Left ventricle myocardium inferior (tissue), 1 donor: ENCODE measurements at places on chromosomes 7 and 10. TPM values are rescaled to one million over a fixed set of nuclear protein-coding genes. Genes with fewer than 3 reads are reported as not detected.

DNA sequence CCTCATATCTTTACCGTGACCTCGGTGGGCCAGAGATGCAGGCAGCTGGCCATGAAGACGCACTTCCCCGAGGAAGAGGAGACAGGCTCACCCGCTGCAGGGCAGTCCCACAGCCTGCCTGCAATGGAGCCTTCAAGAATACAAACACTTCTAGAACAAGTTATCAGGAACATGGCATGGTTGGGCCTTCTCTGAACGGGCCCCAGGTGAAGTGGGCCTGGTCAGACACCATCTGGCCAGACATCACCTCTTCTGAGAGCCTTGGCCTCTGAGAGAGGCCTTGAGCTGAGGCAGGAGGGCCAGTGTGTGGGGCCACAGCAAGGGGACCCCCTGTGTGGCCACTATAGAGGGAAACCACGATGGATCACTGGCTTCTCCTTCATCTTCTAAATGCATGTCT, 112.4 kb upstream of the GDF10 start:
- no peak for DNase-seq

DNA sequence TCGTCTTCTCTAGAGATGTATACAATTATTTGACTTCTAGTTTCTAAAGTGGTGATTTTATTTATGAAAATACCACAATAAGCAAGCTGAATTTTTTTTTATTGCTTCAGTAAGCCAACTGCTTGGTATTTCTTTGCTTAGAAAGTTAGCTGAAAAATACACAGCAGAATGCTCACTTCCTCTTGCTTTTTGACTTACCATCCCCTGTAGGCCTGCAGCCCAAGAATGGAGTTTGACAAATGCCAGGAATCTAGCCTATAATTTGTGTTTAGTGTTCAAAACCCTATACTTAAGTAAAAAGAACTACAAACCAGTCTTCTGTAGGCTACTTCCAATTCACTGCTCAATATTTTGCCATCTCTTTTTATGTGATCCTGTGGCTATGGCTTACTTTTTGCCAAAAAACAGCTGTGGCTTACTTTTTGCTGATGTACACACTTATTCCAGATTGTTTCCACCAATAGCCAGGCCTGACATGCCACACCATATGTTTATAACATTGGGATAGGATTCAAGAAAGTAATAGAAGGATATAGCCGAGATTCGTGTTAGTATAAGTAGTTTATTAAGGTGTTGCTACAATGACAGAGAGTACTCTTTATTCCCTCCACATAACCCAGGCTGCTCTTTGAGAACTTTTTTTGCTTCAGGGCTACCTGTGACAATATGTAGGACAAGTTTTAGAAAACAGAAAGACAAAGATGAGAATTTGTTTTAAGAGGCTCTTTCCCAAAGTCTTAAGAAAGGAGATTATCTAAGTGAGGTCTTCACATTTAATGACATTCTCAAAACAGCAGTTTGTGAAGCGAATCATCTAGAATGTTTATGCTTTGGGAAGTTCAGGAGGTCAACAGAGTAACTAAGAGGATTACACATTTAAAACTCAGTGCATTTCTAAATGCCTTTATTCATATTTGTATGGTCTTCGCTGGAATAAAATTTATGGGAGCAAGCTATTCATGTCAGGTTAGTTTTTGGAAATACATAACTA, 263.9 kb upstream of the FZD1 start:
- DNase-seq = no peak

- DNase-seq = no peak
Observed at GRCh38 chr10:71727105-71727737, 7.6 kb upstream of the C10orf105 start.

GRCh38 chr7:50596484-50596883, 31.3 kb upstream of the DDC start:
- no peak for DNase-seq

DNA sequence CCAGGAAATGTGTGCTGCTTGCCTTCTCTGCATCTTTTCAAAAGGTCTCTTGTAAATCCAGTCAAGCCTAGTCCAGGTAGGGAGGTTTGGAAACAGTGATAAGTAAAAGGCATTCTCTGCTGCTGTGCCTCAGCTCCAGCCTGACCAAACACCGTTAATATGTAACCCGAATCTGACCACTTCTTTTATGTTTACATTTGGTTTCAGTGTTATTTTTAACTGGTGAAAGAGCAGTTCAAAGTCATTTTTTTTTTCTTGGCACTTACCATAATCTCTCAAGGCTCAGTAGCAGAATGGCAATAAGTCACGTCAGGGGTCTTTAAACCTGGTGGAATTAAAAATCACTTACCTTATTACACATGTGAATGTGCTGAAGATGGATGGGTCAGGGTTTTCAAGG, 216.8 kb downstream of the PTEN start:
- no peak for DNase-seq

GRCh38 chr10:103669243-103669929, 175.9 kb downstream of the NEURL1 start:
- DNase-seq = no peak

Gene SNCG
- 14.7 TPM for total RNA-seq

- no peak for DNase-seq
Observed at GRCh38 chr7:156554488-156554887, 86.1 kb upstream of the RNF32 start.

DNA sequence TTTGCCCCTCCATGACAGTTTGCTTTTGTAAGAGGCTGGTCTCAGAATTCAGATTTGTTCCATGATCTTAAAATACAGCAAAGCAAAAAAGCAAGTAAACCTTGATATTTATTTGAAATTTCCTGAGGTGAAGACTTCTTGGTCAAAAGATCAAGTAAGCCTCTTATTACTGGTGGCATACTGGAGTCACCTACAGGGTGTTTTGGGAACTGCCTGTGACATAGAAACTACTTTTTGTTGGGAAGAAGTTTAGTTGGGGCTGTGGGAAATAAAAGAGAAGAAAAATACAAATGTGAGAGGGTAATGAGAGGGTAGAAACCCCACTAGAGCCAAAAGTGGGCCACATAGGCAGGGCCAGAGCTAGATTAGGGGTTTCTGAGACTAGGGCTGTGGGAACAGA, 217.9 kb downstream of the OTUD1 start:
- no peak for DNase-seq

- no peak for DNase-seq
Observed at GRCh38 chr10:67925449-67926005, 41.1 kb downstream of the SIRT1 start.

- no peak for DNase-seq
Observed at GRCh38 chr7:75072981-75073283, 670 bp downstream of the RCC1L start.

GRCh38 chr7:93992421-93993110, 11.6 kb downstream of the BET1 start:
- no peak for DNase-seq

DNA sequence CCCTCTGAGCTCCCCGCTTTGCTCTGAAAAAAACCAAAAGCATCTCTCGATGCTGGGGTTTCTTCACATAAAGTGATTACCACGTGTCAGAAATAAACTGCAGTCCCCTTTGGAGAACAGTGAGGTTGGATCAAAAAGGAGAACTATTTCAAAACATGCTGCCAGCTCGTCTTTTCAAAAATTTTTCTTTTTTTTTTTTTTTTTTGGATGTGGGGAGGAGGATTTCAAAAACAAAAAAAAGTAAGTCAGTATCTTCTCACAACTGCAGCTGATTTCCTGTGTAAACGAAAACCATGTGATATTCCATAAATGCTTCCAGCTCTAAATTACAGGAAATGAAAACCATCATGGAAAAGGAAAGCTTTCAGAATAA, 155.0 kb upstream of the LYZL2 start:
- DNase-seq = no peak

DNA sequence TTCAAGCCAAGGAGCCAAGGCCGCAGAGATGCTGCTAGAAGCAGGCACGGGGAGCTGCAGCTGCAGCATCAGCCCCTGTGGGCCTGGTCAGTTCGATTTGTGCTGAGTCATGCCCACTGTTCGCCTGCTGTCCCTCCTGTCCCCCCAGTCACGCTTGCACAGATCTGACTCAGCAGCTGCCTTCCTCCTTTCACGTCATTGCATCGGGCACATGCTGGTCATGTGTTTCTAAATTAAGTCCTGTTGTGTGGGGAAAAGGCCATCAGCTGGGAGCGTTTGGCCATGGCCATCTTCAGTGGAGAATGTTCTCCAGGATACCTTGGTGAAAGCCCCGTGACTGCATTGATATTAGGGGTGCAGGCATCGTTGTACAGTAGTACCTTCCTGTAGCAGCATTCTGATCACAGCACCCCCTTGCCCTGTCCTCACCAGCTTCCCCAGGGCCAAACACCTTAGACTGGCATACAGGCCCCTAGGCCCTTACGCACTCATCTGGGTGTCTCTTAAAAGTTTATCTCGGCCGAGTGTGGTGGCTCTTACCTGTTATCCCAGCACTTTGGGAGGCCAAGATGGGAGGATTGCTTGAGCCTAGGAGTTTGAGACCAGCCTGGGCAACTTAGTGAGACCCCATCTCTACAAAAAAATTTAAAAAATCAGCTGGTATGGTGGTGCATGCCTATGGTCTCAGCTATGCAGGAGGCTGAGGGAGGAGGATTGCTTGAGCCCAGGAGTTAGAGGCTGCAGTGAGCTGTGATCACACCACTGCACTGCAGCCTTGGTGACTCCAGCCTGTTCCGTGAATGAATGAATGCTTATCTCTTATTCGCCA, 23.2 kb downstream of the POR start:
- peak; percentile 67 for DNase-seq

Gene UNC5B
- 15.6 TPM for total RNA-seq

Gene JAKMIP3
- 1.7 TPM for total RNA-seq

DNA sequence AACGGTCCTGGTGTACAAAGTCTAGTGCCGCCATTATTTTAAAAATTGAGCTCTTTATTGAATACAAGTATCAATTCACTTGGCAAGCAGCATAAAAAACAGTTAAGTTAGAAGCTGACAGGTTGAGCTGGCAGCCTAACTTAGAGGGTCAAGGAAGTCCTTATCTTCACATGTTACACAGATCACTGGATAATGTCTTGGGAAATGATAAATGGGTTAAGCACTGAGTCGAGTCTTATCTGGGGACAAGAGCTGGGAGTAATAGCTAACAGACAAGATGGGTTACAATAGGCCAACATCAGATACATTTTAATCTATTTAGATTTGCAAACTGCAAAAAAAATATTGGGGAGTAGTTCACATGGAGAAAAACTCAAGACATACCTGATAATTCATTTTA, 34.2 kb downstream of the SLC18A2 start:
- DNase-seq = no peak

DNA sequence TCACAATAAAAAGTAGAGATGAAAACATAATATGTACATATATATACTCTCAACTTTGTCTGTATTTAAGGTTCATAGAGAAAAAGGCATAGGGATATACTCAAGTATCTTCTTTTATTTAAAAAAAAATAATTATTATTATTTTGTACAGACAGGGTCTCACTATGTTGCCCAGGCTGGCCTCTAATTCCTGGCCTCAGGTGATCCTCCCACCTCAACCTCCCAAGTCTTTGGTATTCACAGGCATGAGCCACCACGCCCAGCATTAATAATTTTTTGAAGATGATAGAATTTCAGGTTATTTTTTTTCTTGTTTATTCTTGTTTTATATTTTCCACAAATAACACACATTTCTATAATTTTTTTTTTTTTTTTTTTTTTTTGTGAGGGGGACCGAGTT, 113.8 kb downstream of the PLXNA4 start:
- no peak for DNase-seq

Gene SUV39H2
- 4.8 TPM for total RNA-seq

DNA sequence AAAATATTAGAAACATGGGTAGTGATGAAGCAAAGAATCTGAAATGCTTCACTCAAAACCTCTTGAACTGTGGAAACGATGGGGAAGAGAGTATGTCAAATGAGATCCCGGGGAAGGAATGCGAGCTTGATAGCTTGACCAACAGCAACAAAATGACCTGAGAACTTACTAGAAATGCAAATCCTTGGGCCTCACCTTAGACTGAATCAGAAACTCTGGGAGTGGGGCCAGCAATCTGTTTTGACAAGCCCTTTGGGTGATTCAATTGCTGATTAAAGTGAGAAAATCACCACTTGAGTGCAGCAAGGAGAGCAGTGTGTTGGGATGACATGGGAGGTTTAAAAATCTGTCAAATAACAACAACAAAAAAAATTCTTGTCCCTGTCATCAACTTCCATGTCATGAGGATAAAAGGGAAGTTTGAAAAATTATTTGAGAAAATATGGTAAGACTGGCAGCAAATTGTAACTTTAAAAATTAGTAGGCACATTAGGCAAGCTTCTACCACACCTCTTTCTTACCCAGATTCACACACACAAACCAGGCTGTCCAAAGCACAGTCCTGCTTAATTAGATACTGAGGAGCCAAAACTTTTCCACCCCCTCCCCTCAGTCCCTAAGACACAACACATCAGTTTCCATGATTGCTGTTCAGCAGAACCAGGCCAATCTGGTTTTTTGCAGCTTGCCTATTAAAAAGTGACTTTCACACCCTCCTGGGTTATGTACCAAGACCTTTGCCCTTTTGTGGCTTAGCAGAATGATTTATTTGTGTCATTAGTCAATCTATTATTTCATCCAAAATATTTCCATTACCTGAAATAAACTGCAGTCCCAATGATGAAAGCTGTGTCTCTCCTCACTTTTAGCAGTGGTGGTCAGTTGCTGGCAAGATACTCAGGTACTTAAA, 15.6 kb downstream of the CALCR start:
- DNase-seq = no peak

Gene WNT8B
- total RNA-seq = not detected

Gene C10orf90
- total RNA-seq = not detected

DNA sequence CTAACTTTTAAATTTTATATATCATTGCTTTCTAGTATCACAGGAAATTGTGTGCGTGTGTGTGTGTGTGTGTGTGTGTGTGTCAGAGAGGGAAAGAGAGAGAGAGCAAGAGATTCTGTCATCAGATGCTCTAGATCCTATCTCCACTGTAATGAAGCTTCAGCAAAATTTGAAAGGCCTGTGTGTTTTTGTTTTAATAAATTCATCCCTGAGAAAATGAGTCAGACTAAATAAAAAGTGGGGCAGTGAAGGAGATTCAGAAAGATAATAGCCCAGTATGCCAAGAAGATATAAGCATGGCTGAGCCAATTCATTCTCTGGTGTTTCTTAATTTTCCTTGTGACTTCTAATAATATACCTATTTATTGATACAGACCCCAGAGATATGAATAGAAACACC, 184.2 kb upstream of the TMEM196 start:
- no peak for DNase-seq

GRCh38 chr7:151228024-151228866, 1.2 kb upstream of the ABCF2 start:
- no peak for DNase-seq

- DNase-seq = no peak
Observed at GRCh38 chr7:30083334-30083733, 51.5 kb upstream of the MTURN start.
